ENCODE measurements at places on chromosomes 11 and 22.
A peak's percentile ranks its signal among the peaks of the same experiment; 100 is the strongest.

GRCh38 chr22:36589856-36590255 lies 60.9 kb upstream of the EIF3D start:
- DNase-seq: no peak

DNA sequence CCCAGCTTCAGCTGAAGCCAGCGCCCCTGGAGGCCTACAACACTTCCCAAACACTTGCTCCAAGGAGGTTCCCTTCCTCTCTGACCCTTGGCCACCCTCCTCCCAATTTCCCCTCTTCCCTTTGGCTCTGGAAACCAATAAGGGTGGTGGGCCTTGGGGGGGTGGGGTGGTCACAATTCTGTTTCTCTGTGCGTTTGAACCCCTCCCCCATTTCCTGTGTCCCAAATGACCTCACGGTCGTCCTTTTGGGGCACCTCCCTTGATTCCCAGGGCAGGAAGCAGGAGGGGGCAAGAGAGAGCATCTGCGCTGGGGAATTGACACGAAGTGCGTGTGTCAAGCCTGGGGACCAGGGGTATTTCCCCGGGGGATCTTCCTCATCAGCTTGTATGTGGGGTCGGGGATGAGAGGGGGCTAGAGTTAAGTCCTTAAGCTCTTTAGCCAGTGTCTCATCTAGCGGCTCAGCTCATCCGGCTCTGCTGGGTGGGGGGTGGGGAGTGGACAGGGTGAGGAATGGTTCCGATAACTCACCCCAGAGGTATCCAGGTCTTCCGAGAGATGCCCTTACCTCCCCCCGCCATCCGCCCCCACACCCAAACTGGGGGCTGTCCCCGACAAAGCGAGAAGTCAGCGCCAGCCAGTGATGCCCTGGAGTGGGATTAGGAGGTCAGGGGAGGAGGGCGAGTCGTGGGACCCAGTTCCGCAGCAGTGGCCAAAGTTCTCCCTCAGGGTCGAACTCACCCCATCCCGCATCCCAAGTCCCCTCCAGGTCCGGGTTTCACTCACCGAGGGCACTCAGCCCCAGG lies 587 bp downstream of the ESAM start:
- peak; percentile 33 for DNase-seq

DNA sequence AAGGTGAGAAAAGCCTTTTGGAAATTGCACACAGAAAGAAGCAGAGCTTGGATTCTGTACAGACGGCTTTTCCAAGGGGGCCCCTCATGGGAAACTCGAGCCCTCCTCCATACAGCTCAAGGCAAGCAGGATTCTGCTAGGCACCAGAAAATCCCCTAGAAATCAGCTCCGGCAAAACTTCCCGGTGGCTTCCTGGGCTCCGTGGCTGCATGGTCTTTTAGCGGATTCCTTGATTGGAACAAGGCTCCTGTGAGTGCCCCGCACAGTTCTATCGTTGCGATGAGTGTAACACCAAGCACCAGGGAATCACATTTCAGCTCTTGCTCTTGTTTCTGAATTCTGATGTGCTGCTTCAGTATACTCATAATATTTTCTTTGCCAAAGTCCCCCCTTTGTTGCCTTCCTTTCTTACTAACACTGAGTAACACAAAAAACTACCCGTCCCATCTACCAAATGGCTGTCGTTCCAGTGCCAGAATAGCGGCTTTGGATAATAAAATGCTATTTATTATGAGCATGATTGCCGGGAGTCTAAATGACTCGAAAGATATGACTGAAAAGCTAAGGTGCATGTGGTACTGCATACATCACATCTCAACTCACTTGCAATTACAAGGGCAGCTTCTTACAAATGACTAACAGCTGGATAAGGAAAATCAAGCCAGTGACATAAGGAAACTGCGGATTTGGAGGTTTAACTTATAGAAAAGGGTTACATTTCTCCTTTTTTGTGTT lies 494.1 kb downstream of the DLG2 start:
- DNase-seq: no peak

GRCh38 chr11:16976379-16976778 lies 37.8 kb downstream of the PLEKHA7 start:
- no peak for DNase-seq

DNA sequence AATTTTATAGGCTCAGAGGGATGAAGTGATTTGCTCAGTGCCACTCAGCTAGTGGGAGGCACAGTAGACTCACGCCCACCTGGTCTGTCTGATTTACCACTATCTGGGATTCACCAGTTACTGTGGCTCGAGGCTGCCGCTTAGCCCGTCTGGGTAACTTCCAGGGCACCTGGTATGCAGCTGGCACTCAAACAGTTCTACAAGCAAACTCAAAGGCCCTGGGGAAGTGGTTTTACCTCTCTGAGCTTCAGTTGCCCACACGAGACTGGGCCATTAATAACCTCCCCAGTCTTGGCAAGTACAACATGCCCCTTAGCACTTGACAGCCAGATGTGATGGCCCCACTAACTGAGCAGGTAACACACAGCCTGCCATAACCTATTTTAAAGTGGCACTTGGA lies 2.6 kb downstream of the GDPD5 start:
- no peak for DNase-seq

DNA sequence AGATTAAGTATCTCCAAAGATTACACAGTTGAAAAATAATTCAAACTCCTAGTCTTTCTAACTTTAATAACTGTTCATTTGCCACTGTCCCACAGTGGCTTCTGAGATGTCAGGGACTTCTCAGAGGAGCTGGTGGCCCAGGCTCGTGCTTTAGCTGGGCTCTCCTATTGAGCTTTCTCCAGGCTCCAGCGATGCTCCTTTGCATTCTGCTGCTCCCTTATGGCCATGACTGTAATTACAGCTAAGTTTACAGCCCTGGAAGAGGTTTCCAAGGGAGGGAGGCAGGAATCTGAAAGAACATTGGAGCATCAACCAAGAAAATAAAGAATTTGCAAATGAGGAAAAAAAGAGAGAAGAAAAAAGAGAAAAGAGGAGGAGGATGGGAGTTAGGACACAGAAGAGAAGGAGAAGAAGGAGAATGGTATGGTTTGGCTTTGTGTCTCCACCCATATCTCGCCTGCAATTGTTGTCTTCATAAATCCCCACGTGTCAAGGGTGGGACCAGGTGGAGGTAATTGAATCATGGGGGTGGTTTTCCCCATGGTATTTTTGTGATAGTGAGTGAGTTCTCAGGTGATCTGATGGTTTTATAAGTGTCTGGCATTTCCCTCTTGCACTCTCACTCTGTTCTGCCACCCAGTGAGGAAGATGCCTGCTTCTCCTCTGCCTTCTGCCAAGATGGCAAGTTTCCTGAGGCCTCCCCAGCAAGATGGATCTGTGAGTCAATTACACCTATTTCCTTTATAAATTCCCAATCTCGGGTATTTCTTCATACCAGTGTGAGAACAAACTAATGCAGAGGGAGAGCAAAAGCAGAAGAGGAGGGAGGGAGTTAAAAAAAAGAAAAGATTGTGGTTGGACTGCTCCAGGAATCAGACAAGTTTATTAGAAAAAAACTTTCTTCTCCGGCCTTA lies 857.0 kb downstream of the KCNA4 start:
- DNase-seq: no peak

DNA sequence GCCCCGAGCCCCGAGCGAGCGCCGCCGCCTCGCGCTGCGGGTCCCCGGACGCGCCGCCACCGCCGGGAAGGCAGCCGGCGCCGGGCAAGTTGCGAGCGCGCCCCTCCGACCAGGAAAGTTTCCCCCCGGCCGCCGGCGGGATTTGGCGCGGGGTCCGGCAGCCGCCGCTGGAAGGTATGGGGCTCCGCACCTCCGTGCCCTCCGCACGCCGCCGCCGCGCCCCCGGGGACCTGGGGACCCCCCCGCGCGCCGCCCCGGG lies 281 bp downstream of the TSPAN18 start:
- DNase-seq: no peak

- no peak for DNase-seq
These were observed 331.8 kb downstream of the DYNC2H1 start for GRCh38 chr11:103441021-103441420.

DNA sequence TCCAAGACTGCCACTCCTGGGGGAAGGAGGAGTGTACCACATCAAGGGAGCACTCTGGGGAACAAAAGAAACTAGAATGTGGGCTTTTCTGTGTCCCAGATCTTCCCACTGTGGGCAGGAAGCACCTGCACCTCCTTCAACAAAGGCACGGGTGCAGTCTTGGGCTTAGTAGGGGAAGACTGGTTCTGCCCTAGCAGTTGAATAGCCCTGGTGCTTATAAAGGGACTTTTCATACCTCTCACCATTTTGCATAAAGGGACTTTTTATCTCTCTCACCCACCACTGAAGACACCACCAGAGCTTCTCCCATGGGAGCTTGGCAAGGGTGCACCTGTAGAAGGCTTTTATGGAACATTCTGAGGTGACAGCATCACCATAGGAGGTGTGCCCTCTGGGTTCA lies 65.8 kb upstream of the MS4A8 start:
- peak; percentile 30 for DNase-seq

GRCh38 chr11:35256296-35256695 lies 117.3 kb downstream of the CD44 start:
- no peak for DNase-seq

GRCh38 chr11:36027731-36028130 lies 83.9 kb downstream of the LDLRAD3 start:
- no peak for DNase-seq

- DNase-seq: no peak
These were observed 34.2 kb upstream of the LDLRAD3 start for GRCh38 chr11:35909511-35910265.

DNA sequence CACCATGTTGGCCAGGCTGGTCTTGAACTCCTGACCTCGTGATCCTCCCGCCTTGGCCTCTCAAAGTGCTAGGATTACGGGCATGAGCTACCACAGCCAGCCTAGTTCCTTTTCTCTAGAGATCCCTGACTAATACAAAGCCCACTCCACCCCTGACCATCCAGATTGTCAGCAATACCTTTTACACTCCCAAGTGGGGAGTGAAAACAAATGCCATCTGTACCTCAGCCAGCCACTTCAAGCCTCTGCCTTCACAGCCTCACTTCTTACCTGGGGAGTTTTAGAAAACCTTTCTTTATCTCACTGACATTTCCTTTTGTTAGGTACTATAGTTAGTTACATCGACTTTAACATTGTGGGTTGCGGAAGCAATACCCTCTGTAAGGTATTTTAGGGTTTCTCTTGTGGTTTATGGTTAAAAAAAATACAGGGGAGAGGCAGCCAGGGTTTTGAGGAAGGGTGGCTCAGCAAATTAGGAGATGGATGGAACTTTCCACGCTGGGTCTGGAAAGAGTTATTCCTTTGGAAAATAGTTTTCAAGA lies 8.9 kb downstream of the TOM1 start:
- peak; percentile 62 for DNase-seq

DNA sequence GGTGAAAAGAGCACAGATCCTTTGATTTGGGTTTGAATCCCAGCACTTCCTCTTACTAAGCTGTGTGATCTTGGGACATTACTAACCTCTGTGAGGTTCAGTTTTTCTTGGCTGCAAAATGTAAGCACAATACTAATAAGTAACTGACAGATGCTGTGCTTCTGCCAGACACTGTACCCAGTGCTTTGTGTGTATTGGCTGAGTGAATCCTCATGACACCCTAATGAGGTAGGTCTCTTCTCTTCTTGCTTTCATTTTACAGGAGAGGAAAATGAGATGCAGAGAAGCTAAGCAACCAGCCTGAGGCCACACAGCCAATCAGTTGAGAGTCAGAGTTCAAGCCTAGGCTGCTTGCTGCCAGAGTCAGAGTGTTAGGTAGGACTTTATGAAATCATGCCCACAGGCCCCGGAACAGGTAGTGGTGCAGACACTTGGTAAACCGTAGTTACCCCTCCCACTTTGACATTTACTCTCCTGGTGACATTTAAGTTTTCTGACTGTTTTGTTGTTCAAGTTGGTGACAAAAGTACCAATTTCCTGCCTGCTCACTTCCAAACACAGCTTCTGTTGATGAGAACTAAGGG lies 21.2 kb downstream of the PTPRJ start:
- DNase-seq: no peak

GRCh38 chr11:114016986-114017385 lies 42.1 kb downstream of the HTR3A start:
- no peak for DNase-seq

DNA sequence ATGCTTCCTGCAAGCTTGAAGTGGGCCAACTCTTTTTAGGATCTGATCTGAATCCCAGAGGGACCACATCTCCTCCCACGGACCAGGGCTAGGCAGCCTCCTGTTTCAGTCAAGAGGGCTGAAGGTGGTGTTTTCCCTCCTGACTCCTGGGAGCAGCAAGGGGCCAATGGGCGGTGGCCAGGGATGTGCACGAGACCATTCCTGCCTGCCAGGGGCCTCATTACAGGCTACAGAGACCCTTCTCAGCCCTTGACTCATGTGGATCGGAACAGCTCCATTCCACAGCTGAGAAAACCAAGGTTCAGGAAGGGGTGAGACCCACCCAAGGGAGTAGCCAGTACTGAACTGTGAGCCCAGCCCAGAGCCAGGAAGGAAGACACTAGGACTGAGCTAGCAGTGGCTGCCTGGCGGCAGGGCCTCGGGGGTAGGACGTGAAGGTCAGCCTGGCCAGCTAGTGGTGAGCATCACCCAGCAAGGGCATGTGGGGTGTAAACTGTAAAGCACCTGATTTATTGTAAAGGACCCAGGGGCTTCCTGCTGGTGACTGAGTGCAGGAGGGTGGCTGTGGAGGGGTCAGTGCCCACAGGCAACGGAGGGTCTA lies 3.4 kb upstream of the P2RY6 start:
- no peak for DNase-seq

GRCh38 chr11:40252236-40252635 lies 1207.2 kb downstream of the LRRC4C start:
- no peak for DNase-seq

GRCh38 chr22:39150848-39151215 lies 1.6 kb downstream of the CBX7 start:
- DNase-seq: no peak

GRCh38 chr22:25928038-25928437 lies 186.1 kb downstream of the MYO18B start:
- no peak for DNase-seq

DNA sequence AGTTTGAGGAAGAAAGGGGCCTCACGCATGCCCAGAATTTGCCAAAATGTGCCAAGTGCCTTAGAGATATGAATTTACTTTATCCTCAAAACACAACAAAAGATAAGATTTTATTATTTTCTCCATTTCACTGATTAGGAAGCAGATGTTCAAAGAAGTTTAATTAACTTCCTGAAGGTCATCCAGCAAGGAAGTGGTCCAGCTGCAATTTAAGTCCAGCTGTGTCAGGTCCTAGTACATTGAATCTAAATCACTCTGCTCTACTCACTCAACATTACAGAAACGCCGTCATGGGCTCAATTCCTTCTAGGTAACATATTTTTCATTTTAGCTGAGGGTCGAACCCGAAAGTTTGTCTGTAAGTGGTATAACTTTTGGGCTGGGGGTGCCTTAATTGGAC lies 115.4 kb downstream of the CCDC34 start:
- DNase-seq: no peak

DNA sequence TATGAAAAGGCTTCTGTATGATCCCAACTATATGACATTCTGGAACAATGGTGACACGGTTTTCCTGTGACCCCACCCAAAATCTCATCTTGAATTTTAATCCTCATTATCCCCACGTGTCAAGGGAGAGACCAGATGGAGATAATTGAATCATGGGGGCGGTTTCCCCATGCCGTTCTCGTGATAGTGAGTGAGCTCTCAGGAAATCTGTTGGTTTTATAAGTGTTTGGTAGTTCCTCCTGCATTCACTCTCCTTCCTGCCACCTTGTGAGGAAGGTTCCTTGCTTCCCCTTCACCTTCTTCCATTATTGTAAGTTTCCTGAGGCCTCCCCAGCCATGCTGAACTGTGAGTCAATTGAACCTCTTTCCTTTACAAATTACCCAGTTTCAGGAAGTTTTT lies 53.1 kb upstream of the TSPAN18 start:
- no peak for DNase-seq

GRCh38 chr22:25747245-25747944 lies 5.4 kb downstream of the MYO18B start:
- no peak for DNase-seq

- no peak for DNase-seq
These were observed 366.0 kb upstream of the PDGFD start for GRCh38 chr11:104529906-104530305.

Measured in GM06990 (cell line).